ENCODE measurements at places on chromosomes 3 and 15.

- DNase-seq = no peak
Measured at GRCh38 chr15:93089727-93090305, 805 bp upstream of the RGMA start.

- DNase-seq = no peak
Measured at GRCh38 chr3:179955286-179955685, 81.5 kb downstream of the PEX5L start.

- no peak for DNase-seq
Measured at GRCh38 chr3:81443958-81444357, 317.5 kb downstream of the GBE1 start.

GRCh38 chr3:38614091-38614490 is 35.4 kb downstream of the SCN5A start:
- no peak for DNase-seq

GRCh38 chr3:14370720-14371572 is 31.5 kb upstream of the SLC6A6 start:
- DNase-seq = no peak

- no peak for DNase-seq
Measured at GRCh38 chr3:32293903-32294302, 55.4 kb downstream of the CMTM8 start.

- DNase-seq = peak; percentile 42
Measured at GRCh38 chr3:192467230-192468140, 259.9 kb downstream of the FGF12 start.

DNA sequence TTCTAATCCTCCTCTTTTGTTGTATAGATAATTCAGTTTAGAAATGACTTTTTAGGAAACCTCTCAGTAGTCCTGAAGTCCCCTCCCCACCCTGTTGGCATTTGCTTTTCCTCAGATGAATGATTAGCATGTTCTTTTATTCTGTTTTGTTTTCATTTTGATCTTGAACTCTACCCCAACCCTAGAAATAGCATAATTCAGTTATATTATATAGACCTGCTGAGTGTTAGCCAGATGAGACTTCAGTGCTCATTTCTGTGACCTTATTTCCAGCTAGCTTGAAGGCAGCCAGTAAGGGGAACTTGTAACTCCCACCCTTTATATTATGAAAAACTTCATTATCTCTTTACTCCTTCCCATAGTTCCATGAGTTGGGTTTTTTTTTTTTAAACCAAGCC is 41.2 kb downstream of the SNRK start:
- no peak for DNase-seq

- no peak for DNase-seq
Measured at GRCh38 chr3:36740787-36741186, 23.6 kb downstream of the DCLK3 start.

GRCh38 chr3:121473001-121473400 is 72.8 kb downstream of the POLQ start:
- DNase-seq = no peak

DNA sequence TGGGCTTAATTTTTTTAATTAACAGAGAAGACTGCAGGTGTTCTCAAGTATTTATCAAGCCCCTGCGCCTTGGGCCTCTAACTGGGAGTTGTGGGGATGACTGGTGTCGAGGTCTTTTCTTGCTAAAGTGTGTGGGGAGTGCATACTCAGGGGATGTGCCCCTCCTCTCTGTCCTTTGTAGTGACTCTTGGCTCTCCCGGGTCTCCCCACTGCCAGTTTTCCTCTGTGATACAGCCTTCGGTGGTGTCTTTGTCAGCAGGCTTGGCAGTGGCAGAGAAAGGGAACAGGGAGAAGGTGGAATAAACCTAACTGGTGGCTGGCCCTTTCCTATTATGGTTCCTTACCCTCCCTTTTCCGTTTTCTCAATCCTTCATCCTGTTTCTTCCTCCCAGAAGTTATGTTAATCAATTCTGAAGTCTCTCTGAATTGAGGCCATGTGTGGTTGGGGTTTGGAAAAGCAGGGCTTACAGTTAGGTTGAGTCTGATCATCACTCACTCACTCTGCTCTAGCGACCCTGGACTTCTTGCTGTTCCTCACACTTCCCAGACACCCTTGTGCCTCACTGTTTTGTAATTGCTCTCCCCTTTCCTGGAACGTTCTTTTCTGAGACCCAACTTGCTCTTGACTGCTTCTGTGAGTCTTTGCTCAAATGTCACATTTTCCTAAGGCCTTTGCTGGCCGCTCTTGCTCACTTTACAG is 158.1 kb downstream of the PTPRG start:
- no peak for DNase-seq

- no peak for DNase-seq
Measured at GRCh38 chr15:87038404-87038803, 958.7 kb downstream of the AGBL1 start.

GRCh38 chr15:64379216-64379960 is 1.9 kb downstream of the PCLAF start:
- DNase-seq = no peak

- no peak for DNase-seq
Measured at GRCh38 chr3:152976239-152976638, 141.3 kb downstream of the P2RY1 start.

- DNase-seq = no peak
Measured at GRCh38 chr3:169342652-169343505, 320.6 kb downstream of the MECOM start.

- DNase-seq = no peak
Measured at GRCh38 chr15:96150254-96150653, 180.2 kb upstream of the NR2F2 start.

- no peak for DNase-seq
Measured at GRCh38 chr15:68223171-68223570, 6.4 kb downstream of the CLN6 start.

GRCh38 chr15:25345943-25346342 is 92.9 kb downstream of the UBE3A start:
- DNase-seq = no peak

Measured in activated naive CD4-positive, alpha-beta T cell treated with anti-CD3 and anti-CD28 coated beads, Interleukin-2, amount 50 U/mL, for 16 hours (primary cell).